ENCODE measurements at places on chromosomes 1 and 21.

- no peak for DNase-seq
Observed at GRCh38 chr1:159177272-159177907, 6.0 kb downstream of the CADM3 start.

GRCh38 chr1:154157520-154158306 is 2.8 kb upstream of the NUP210L start:
- DNase-seq = no peak

DNA sequence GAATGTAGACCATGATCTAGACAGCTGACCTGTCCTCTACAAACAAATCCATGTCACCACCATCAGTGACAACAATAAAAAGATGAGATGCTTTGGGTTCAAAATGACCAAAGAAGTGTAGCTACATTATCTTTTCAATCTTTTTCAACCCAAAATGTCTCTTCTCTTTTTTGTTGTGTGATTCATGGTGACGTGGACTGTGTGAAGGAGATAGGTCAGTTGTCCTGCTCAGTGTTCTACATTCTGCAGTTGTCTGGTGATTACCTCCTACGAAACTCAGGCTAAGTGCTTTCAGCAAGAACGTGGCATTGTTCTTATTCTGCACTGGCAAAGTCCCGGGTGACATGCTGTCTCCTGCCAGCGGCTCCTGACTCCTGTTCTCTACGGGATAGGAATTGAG is 73.1 kb downstream of the PRKAB2 start:
- DNase-seq = no peak

DNA sequence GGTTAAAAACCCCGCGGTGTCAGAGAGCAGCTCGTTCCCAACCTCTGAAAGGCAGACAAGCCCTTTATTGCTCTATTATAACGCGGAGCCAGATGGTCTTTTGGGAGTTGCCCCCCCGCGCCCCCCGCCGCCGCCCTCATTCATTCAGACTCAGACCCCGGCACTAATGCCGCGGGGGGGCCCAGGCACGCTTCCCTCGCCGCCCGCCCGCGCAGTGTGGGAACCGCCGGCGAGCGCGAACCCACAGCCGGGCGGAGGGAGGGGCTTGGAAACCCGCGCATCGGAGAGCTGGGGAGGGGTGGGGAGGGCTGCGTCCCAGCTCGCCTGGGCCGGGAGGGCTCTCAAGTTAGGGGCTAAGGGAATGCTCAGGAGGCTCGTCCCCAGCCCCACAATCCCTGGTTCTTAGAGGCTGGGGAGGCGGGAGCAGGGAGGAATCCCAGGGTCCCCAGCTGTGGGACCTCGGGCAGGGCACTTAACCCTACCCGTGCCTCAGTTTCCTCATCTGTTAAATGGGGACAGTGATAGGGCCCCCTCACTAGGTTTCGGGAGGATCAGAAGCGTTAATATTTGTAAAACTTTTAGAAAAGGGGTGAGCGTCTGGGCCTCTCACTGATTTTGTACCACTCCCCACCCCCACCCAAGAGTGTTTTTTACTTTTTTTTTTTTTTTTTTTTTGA is 10.9 kb upstream of the HES5 start:
- no peak for DNase-seq

DNA sequence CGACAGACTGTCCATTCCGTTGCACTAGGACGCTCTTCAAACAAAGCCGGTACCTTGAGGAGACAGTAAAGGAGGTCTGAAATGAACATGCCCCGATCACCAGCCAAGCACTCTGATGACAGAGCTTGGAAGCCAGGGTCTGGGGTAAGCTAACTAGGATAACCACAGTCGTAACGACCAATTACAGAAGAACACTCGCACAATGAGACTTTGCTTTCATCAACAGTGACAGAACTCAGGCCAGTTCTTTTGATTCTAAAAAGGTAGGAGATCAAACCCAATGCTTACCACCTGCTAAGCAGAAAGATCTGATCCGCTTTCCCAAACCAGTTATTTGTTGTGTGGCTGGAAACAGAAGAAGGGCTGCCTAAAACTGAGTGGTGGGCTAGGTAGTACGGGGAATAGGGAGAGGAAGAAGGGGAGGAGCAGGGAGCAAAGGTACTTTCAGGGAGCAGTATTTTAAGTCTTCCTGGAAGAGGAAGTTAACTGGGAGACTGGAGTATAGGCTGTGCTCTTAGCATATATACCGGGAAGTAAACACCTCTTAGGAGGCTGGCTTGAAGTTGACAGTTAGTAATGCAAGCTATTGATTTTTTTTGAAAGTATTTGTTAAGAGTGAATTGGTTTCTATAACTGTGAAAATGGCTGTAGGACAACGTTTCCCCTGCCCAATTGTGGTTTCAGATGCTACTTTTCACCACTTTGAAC is 38.4 kb downstream of the UCK2 start:
- no peak for DNase-seq

GRCh38 chr1:154869351-154870114 is 548 bp downstream of the KCNN3 start:
- DNase-seq = peak; percentile 27

GRCh38 chr1:55456971-55457370 is 241.8 kb upstream of the USP24 start:
- DNase-seq = no peak

- no peak for DNase-seq
Observed at GRCh38 chr1:245622332-245623014, 467.7 kb downstream of the KIF26B start.

GRCh38 chr1:36585569-36586548 is 103.1 kb upstream of the CSF3R start:
- no peak for DNase-seq

- DNase-seq = no peak
Observed at GRCh38 chr1:71285529-71285928, 204.7 kb upstream of the ZRANB2 start.

DNA sequence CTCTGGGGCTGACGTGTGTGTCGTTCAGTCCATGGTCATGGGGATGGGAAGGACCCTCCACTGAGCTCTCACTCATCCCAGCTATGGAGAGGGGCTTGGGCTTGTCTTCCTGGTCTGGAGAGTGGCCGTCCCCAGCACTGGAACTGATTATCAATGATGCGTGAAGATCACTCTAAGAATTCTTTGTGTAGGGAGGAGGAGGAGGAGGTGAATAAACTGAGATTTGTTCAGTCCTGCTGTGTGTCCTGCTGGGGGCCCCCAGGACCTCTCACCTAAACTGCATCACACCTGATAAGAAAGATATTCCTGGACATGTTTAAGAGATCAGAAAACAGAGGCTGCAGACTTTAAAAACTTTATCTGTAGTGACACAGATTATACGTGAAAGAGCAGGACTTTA is 21.2 kb downstream of the RHOU start:
- DNase-seq = no peak

DNA sequence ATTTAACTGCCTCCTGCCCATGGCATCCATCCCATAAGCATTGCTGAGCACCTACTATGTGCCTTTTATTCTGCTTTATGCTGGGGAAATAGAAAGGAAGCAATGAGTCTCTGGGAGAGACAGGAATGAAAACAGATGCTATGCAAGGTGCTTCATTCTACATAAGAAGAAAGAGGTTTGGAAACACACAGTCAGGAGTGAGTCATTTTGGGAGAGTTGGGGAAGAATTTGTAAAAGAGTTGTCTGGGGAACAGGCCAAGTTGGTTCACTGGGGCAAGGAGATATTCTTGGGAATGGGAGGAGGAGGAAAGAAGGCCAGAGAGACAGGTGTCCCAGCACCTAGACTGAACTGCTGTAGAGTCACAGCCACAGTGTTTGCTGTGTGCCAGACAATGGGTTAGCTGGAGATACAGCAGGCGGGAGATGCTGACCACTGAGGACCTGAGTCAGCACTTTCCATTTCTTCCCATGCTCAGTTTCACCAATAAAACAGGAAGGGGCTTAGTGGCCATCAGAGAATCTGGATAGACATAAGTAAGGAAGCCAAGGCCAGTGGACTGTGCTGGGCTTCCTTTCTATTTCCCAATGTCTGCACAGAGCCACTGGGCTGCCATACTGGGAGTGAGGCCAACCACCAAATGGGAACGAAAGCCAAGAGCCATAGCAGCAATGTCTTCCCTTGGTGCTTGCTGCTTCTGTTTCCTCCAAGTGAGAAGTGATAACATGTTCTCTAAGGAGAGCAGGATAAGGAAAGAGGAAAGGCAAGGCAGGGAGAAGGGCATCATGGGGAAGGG is 187.7 kb upstream of the USP24 start:
- DNase-seq = no peak

DNA sequence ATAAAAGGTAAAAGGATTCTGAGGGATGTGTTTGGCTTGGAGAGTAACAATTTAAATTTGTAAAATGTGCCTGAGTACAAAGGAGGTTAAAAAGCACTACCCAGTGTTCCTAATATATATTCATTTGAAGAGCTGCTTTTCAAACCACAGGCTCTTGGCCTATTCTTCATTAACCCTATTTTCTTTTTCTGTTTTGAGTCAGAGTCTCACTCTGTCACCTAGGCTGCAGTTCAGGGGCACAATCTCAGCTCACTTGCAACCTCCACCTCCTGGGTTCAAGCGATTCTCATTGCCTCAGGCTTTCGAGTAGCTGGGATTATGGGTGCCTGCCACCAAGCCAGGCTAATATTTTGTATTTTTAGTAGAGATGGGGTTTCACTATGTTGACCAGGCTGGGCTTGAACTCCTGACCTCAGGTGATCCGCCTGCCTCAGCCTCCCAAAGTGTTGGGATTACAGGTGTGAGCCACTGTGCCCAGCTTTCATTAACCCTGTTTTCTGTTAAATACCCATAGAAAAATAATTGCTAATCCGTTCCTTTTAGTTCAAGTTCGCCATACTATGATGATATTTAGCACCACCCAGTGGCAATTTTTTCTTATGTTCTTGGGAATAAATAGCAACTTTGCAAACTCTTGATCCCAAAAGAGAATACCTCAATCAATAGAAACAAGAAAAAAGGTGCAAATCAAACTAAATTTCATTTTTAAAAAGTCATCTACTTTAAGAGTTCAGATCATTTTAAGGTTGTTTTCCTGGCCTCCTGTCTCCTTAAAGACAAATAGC is 30.5 kb downstream of the ZBTB8OS start:
- no peak for DNase-seq

GRCh38 chr1:54800899-54801759 is at the start of gene TTC22:
Gene TTC22 (minus strand): TSS chr1:54801323. CDS start chr1:54801163, 160 bp downstream.
- no peak for DNase-seq

DNA sequence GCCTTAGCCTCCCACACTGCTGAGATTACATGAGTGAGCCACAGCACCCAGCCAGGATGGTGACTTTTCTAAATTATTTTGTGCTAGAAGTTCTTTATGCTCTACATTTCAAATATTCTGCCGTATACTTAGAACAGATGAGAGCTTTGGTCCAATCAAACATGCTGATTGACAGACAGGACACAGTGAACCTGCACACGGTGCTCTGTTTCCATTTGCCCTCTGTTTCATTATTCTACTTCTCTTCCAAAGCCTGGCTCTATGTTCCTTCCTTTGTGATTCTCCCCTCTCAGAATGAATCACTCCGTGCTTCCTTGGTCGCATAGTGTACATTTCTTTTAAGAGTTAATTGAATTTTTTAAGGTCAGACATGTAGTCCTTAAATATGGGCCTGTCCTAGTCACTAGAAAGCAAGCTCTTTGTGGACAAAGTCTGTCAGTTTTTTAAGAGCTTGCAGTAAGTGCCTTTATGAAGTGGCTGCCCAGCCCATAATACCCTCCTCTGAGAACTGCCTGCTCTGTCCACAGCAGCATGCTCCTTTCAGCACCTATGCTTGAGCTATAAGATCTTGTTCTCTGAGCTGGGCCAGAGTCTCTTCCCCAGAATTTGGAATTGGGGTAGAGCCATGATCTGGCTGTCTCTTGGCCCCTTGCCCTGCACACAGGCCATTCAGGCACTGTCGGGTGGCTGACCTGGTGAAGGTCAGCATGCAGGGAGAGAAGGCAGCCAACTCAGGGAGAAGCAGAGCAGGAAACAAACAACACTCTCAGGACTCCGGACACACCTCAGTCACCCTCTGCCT is 66.8 kb upstream of the SLC44A3 start:
- DNase-seq = no peak

DNA sequence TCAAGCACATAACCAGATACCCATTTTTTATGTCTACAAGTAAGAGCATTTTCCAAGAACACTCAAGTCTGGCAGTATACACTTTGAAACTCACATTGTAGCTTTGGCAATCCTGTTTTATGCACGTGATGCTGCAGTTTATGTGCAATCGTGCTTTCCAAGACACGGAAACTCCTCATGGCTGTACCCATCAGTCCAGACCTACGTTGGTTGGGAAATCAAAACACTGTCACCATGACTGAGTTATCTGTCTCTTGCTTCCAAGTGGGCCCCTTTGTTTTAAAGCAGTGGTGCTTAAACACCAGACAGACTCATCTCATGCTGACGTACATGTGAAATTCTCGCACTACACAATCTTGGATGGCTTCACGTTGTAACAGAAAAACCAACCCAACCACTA is 192.8 kb downstream of the LTN1 start:
- no peak for DNase-seq

DNA sequence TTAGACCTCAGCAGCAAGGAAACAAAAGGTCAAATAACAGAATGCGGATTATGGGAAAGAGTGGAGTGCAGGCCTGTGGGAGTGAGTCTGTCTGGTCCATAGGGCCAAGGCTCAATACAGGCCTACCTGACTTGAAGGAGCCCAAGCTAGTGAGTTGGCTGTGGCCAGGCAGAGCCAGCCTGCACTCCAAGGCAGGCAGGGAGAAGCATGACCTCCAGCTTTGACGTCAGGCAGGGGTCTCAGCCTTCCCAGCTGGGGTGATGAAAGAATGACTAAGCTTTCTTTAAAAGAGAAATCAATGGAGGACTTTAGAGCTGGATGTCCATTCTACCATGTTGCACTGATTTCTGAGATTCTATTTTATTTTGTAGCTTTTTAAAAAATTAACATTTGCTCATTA is 62.8 kb downstream of the RHOU start:
- DNase-seq = no peak

- DNase-seq = no peak
Observed at GRCh38 chr1:3183411-3183810, 114.4 kb downstream of the PRDM16 start.

DNA sequence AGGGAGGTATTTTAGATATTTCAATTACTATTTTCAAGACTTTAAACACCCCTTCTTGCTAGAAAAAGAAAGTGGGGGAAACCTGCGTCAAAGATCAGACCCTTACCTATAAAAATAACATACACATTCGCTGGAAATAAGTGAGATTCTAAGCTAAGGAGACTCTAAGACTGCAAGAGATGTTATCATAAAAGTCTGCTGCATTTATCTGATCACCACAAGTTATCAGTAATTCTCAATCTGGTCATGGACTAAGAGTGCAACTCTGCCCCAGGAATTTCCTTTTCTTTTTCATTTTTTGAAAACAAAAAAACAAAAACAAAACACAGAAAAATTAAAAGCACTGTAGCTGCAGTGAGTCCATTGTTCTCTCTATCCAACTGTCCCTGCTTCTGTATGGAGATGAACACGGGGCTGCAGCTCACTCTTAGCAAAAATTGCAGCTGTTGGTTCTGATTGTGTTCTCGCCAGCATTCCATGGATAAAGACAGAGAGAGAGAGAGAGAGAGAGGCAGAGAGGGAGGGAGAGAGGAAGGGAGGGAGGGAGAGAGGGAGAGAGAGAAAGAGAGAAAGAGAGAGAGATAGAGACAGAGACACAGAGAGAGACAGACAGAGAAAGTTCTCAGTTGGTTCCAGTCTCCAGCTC is 14.1 kb downstream of the XKR8 start:
- no peak for DNase-seq
